Activated CD8-positive, alpha-beta memory T cell treated with anti-CD3 and anti-CD28 coated beads for 4 hours (primary cell): ENCODE measurements at places on chromosomes 1 and 21.

DNA sequence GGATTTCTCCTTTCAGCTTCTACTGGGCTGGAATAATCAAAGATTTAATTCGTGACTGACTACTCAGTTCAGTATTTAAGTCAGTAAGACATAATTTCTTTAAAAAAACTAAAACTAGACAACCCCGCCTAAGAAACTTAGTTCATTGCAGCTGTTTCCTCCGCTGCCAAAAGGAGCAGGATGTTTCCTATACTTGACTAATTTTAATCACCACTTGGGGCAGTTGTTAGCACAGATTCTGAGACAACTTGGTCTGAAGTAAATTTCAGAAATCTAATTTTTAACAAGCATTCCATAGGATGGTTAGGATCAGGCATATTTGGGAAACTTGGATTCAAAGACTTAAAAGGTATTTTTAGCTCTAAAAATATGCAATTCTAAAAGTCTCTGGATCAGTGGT, 34.0 kb downstream of the EPRS1 start:
- DNase-seq: no peak

GRCh38 chr1:16905868-16906702, 10.3 kb downstream of the RNU1-2 start:
- no peak for DNase-seq

GRCh38 chr1:165858364-165858823, 31.0 kb downstream of the UCK2 start:
- DNase-seq: no peak

DNA sequence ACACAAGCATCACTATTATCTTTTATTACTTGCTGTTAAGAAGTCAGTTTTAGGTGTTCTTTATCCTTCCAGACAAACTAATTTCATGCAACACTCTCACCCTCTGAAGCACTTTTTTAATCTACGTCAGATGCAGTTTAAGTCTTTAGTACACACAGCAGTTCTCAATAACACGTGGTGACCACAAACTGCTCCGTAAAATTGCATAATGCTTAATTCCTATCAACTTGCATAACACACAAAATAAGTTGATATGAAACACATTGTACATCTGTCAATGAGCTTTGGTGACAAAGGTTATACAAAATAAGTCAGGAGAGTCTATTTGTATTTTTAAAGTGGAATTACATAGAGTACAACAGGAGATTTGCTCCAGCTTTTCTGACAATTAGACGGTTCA, 140.9 kb upstream of the ETS2 start:
- DNase-seq: no peak

- no peak for DNase-seq
Measured at GRCh38 chr1:234603221-234604204, 6.5 kb downstream of the IRF2BP2 start.

DNA sequence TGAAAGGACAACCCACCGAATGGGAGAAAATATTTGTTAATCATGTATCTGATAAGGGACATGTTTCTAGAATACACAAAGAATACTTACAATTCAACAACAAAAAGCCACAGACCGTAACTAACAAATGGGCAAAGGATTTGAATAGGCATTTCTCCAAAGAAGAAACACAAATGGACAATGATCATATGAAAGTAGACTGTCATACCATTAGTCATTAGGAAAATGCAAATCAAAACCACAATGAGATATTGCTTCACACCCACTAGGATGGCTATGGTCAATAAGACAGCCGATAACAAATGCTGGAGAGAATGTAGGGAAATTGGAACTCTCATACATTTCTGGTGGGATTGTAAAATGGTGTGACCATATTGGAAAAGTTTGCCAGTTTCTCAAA, 367.2 kb upstream of the SGIP1 start:
- no peak for DNase-seq

DNA sequence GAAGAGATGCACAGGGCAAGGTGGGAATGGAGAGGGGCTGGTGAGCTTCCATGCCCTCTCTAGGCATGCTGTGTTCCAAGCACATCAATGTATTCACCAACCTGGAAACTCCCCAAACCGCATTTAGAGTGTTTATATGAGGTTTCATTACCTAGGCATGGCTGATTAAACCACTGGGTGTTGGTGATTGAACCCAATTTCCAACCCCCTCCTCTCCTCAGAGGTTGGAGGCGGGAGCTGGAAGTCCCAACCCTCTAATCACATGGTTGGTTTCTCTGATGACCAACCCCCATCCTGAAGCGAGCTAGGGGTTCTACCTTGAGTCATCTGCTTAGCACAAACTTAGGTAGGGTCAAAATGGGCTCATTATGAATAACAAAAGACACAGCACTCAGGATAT, 3.0 kb upstream of the PPIE start:
- no peak for DNase-seq

GRCh38 chr1:65772607-65773006, 20.1 kb upstream of the PDE4B start:
- DNase-seq: no peak

GRCh38 chr1:156894001-156894400, 483 bp downstream of the PEAR1 start:
- no peak for DNase-seq
